ENCODE measurements at places on chromosomes 4 and X. TPM values are rescaled to one million over a fixed set of nuclear protein-coding genes. Genes with fewer than 3 reads are reported as not detected.

GC gene
- total RNA-seq, result not detected

ZNF732 gene
- total RNA-seq, result not detected

ODAPH gene
- total RNA-seq, result not detected

SERTM2 gene
- total RNA-seq, result not detected

GPR119 gene
- not detected for total RNA-seq

FAM149A gene
- total RNA-seq, result not detected

NKX6-1 gene
- 3.3 TPM for total RNA-seq

ADH1A gene
- not detected for total RNA-seq

GRCh38 chrX:149829751-149830191 lies 48.0 kb downstream of the MAGEA9 start:
- peak overlapping the region; percentile 37 for H3K4me3 ChIP-seq
- no peaks in the 10 kb centered on the region for H3K36me3 ChIP-seq
- H3K27me3 ChIP-seq, result no peaks in the 10 kb centered on the region
- H3K4me1 ChIP-seq, result no peaks in the 10 kb centered on the region
- peak overlapping the region; percentile 61 for H3K27ac ChIP-seq

DNA sequence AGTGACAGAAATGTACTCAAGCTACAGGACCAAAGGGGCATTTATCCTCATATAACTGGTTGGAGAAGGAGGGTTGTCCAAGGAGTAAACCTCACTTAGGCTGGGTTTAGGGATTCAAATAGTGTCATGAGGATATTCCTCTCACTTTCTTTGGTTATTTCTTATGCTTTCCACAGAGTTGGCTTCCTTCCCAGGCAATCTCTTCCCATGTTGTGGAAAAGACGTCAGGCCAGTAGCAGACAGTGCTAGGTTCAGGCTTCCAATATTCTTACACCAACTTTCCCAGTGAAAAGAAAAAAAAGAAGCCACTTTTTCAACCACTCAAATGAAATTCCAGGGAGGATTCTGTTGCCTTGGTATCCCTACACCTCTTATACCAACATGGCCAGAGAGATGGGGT lies 653.0 kb downstream of the C4orf33 start:
- no peaks in the 10 kb centered on the region for H3K4me1 ChIP-seq
- no peak for DNase-seq
- no peak overlapping the region for H3K27ac ChIP-seq
- no peaks in the 10 kb centered on the region for H3K27me3 ChIP-seq
- H3K4me3 ChIP-seq, result no peak overlapping the region

DNA sequence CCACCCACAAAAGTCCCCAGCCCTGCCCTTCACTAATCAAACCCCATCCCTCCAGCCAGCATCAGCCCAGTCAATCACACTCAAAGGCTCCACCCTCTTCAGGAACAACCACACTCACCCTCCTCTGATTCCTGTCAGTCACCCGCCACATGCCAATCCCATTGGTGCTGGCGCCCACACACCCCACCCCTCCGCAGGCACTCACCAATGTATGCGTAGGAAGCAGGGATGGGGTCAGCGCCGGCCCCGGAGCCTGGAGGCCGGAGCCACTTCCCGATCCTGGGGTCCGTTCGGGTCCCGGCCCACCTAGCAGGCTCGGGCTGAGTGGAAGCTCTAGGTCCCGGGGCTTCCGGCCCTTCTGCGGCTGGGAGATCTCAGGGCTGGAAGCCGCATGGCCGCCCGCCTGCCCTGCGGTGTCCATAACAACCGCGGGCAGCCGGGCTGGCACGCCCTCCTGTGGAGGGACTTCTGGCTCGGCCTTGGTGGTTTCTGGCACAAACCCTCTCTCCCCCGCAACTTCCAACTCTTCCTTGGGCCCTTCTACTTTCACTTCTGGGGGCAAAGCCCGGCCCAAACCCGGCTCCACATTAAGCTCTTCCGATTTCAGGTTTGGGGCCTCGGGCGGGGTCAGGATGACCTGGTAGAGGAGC lies 7.9 kb upstream of the CFP start:
- no peaks in the 10 kb centered on the region for H3K4me1 ChIP-seq
- H3K4me3 ChIP-seq, result no peak overlapping the region
- no peak overlapping the region for H3K27ac ChIP-seq
- peaks cover 19% of the 10 kb centered on the region for H3K36me3 ChIP-seq
- no peak for DNase-seq
- H3K27me3 ChIP-seq, result no peaks in the 10 kb centered on the region

- H3K4me3 ChIP-seq, result no peak overlapping the region
- H3K36me3 ChIP-seq, result no peaks in the 10 kb centered on the region
- no peak overlapping the region for H3K27ac ChIP-seq
- no peaks in the 10 kb centered on the region for H3K4me1 ChIP-seq
These were observed 166.7 kb downstream of the PRDM5 start for GRCh38 chr4:120755864-120756263.

DNA sequence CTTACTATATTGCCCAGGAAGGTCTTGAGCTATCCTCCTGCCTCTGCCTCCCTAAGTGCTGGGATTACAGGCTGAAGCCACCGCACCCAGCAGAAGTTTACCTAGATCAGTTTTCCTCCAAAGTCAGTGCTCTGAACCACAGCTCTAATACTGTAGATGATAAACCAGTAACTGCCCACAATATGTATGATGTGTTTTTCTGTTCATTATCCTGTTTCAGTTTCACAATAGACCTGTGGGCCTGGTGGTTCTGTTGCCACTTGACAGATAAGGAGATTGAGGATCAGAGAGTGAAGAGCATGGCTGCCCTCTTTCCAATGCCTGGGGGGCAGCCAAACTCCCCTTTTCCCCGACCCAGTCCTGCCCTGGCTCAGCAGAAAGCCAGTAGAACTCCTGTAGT lies 87.0 kb downstream of the EFNB1 start:
- DNase-seq, result no peak
- no peak overlapping the region for H3K27ac ChIP-seq
- no peaks in the 10 kb centered on the region for H3K27me3 ChIP-seq
- no peak overlapping the region for H3K4me3 ChIP-seq

GRCh38 chr4:6538575-6538974 lies 36.4 kb upstream of the MAN2B2 start:
- no peak for DNase-seq
- H3K4me3 ChIP-seq, result no peak overlapping the region
- H3K4me1 ChIP-seq, result no peaks in the 10 kb centered on the region

DNA sequence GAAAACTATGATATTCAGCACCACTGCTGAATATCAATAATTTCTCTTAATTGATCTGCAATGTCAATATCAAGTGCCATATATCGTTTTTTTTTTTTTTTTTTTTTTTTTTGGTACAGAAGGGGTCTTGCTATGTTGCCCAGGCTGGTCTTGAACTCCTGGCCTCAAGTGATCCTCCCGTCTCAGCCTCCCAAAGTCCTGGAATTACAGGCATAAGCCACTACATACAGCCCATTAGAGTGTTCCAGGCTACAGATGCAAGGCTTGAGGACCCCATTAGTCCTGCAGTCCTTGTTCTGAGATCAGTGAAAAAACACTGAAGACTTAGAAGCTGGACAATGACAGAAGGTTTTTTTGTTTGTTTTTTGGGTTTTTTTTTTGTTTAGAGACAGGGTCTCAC lies 48.3 kb downstream of the PPP3CA start:
- H3K4me3 ChIP-seq, result no peak overlapping the region
- DNase-seq, result no peak
- no peak overlapping the region for H3K27ac ChIP-seq
- H3K4me1 ChIP-seq, result no peaks in the 10 kb centered on the region
- H3K36me3 ChIP-seq, result no peaks in the 10 kb centered on the region
- no peaks in the 10 kb centered on the region for H3K27me3 ChIP-seq

DNA sequence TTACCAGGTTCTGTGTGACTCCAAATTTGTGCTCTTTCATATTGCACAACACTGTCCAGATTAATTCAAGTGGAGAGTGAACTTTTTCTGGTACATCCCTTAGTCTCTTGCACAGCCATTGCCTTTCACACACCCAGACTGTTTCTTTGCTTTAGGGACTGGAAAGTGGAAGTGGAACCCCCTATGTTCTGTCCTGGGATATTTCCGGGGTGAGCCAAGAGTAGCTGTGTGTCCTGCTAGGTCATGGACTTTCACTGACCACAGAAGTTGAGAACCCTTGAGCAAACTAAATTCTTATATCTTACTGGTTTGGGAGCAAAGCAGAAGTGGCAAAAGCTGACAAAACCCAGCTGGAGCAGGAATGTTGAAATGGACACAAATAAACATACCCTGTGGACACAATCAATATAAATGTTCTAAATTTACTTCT lies 10.3 kb upstream of the VSIG4 start:
- no peaks in the 10 kb centered on the region for H3K27me3 ChIP-seq
- H3K4me1 ChIP-seq, result no peaks in the 10 kb centered on the region
- DNase-seq, result no peak
- no peaks in the 10 kb centered on the region for H3K36me3 ChIP-seq

DNA sequence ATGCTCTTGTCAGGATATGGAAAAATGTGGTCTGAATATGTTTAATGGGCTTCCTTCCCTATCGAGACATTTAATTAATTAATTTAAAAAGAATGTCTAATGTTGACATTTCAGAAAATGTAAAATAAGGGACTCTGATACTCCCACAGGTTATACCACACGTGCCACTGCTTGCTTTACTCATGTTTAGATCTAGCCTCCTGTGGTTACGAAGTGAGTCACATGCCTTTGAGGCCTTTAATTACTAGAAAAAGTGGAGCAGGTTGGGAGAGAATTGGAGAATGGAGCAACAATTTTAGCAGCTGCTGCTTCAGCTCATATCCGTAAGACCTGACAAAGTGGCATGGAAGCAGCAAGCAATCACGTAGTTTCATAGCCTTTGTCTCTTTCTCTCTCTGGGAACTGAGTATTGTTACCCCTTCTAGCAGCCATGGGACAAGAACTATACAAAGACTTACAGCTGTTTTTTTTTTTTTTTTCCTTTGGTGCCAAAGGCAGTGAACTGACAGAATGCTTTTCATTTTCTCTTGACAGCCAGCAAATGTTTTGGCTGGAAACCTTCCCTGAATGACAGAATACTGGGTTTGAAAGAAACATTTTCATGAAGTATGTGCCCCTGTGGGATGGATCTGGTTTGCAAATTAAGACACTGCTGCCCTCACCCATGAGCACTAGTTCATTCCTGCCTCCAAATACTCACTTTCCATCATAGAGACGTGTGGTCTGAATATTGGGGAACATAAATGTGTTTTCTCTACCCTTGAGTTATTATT lies 355.1 kb upstream of the PABPC5 start:
- H3K36me3 ChIP-seq, result no peaks in the 10 kb centered on the region
- H3K27me3 ChIP-seq, result no peaks in the 10 kb centered on the region
- H3K4me1 ChIP-seq, result no peaks in the 10 kb centered on the region
- DNase-seq, result no peak

GRCh38 chr4:166143227-166143626 lies 270.2 kb downstream of the TLL1 start:
- H3K36me3 ChIP-seq, result no peaks in the 10 kb centered on the region
- no peak overlapping the region for H3K27ac ChIP-seq
- H3K4me1 ChIP-seq, result no peaks in the 10 kb centered on the region
- peak; percentile 10 for DNase-seq
- no peak overlapping the region for H3K4me3 ChIP-seq
